ENCODE measurements at places on chromosomes 5 and 9.

GRCh38 chr9:82526577-82526976, 536.4 kb downstream of the RASEF start:
- no peak for DNase-seq

GRCh38 chr5:41445937-41446563, 64.4 kb downstream of the PLCXD3 start:
- no peak for DNase-seq

GRCh38 chr5:17978954-17979353, 344.7 kb downstream of the TAF11L14 start:
- DNase-seq: no peak

- DNase-seq: no peak
Observed at GRCh38 chr5:35852084-35852734, 4.5 kb upstream of the IL7R start.

- DNase-seq: no peak
Observed at GRCh38 chr5:58925627-58926540, 343.0 kb downstream of the RAB3C start.

- no peak for DNase-seq
Observed at GRCh38 chr9:115513148-115513547, 395.2 kb upstream of the TNC start.

GRCh38 chr5:2205596-2206226, 323.0 kb upstream of the IRX4 start:
- DNase-seq: no peak

DNA sequence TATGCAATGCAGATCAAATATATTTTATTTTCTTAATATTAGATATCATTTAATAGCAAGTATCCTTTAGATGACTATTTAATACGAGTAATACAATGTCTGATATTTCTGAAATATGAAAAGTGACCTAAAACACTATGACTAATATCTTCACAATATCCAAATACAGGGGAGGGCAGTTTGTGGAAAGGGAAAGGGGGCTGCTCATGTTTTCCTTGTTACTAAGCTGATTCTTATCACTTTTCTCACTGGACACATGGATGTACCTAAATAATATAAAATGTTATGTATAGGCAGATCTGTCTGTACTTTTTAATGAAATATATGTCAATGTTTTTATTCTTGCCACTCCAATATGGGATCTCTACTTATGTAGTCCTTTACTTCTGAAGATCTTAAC, 1879.1 kb upstream of the ACO1 start:
- DNase-seq: no peak

GRCh38 chr9:116975126-116975525, 288.0 kb downstream of the TRIM32 start:
- no peak for DNase-seq

- no peak for DNase-seq
Observed at GRCh38 chr9:93292288-93292615, 108.3 kb downstream of the WNK2 start.

- no peak for DNase-seq
Observed at GRCh38 chr5:158812408-158812807, 287.3 kb downstream of the EBF1 start.

GRCh38 chr5:51047369-51047768, 335.9 kb upstream of the ISL1 start:
- DNase-seq: no peak

GRCh38 chr5:33840927-33841547, 50.8 kb downstream of the ADAMTS12 start:
- no peak for DNase-seq

- DNase-seq: peak; percentile 12
Observed at GRCh38 chr5:180718810-180719453, 20.9 kb downstream of the OR2Y1 start.

DNA sequence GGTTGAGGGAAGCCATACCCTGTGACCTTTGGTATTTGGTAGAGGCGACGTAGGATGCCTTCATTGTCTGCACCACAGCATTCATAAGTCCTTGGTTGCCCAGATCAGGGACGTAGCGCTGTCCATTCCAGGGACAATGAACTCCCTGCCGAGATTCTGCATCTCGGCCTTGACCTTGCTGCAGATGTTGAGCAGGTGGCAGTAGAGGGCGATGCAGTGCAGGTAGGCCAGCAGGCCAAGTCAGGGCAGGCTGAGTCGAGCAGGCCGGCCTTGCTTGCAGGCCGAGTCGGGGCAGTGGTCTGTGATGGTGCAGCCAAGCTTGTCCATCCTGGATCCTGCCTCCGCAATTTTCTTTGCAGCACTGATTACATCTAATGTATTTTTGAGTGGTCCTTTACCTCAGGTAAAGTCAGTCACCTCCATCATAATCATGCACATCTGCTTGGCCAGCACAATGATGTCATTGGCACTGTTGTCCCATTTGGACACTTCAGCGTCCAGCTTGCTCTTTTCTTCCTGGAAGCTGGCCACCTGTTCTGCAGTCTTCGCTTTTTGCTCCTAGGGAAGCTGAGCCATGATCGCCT, 93.4 kb upstream of the CCDC112 start:
- DNase-seq: no peak

GRCh38 chr5:624118-624950, 12.2 kb downstream of the CEP72 start:
- no peak for DNase-seq

- DNase-seq: no peak
Observed at GRCh38 chr5:127206320-127207113, 84.1 kb upstream of the MEGF10 start.

DNA sequence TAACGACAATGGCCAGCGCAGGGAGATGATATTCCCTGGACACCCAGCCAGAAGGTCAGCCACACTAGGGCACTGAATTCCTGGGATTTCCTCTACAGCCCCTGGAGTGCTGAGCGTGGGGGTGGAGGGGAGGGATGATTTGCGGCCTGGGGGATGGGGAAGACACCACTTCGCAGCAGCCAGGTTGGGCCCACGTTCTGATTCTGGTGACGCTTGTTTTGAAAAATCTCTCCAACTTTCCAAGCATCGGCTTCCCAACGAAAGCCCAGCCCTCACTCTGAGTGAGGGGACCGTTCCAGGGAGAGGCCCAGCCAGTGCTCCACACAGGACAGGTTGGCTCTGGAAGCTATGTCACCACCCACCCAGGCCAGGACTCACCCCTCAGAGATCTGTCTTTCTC, 5.4 kb downstream of the GFPT2 start:
- DNase-seq: no peak

DNA sequence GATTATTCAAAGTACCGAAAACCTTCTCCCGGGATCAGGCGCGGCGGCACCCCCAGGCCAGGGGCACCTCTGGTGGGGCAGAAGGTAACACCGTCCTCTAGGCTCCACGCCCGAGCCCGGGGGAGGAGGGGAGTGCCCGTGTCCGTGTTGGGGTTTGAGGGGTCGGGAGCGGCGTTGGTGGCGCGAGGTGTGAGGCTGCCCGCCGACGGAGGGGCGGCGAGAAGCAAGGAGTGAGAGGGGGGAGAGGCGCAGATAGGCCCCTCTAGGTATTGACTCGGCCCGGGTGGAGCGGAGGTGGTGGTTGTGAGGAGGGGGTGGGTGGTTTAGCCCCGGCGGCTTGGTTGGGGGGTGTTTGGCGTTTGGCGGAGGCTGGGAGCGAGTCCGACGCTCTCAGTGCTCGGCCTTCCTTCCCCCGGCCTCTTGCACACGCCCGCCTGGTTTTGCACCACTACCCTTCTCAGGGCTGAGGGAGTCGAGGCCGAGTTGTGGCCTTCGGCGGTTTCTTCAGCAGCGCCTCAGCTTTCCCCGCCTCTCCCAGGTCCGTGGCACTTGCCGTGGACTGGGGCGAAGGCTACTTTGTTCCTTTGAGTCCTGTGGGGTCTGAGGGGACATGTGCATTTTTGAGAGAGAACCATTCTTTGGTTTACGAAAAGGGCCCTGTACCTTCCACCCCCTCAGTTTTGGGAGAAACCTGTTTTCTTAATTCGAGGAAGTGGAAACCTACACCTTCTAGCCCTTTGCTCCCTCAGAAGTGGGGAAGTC, 450 bp downstream of the GPBP1 start:
- peak; percentile 23 for DNase-seq

- DNase-seq: peak; percentile 12
Observed at GRCh38 chr9:125889476-125890419, 142.6 kb downstream of the PBX3 start.

GRCh38 chr5:105167092-105167491, 1604.5 kb upstream of the NUDT12 start:
- DNase-seq: no peak
